IPS DF 6.9 (cell line): ENCODE measurements at places on chromosomes 2 and 18.
A peak's percentile ranks its signal among the peaks of the same experiment; 100 is the strongest.

DNA sequence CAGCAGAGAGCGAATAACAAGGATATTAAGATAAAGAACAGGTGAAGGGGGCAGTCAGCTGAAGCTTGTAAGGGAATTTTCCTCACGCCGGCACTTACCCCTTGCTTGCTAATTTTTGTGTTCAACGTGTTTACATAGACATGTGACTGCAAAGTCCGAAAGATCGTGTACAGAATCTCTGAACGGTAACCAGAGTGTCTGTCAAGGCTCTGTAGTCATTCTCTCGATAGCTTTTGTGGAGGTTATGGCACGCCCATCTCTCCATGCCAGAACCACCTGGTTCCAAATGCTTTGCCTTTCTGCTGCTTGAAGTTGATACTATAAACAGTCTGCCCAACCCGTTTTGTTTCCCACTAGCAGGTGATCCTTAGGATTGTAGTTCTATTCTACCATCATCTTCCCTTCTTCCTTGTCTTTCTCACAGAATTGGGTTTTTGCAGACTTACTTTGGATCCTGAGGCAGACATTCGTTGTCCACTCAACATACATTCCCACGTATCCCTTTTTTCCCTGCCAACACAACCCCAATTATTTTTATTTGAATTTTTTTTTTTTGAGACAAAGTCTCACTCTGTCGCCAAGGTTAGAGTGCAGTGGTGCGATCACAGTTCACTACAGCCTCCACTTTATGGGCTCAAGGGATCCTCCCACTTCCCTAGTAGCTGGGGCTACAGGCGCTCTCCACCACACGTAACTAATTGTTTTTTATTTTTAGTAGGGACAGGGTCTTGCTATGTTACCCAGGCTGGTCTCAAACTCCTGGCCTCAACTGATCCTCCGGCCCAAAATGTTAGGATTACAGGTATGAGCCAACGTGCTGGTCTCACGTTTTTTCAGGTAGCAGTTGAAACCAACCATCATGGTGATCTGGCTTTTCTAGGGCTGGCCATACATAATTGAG is 1.3 kb upstream of the USP34 start:
- H3K27me3 ChIP-seq, result no peaks in the 10 kb centered on the region
- H3K4me3 ChIP-seq, result peak overlapping the region; percentile 86
- no peak overlapping the region for H3K27ac ChIP-seq
- H3K36me3 ChIP-seq, result no peaks in the 10 kb centered on the region

- peaks cover 4% of the 10 kb centered on the region; the same call in 1 of the 2 replicates for H3K4me1 ChIP-seq
- H3K36me3 ChIP-seq, result no peaks in the 10 kb centered on the region
- DNase-seq, result no peak
- H3K27me3 ChIP-seq, result no peaks in the 10 kb centered on the region
- H3K4me3 ChIP-seq, result no peak overlapping the region; the same call in 1 of the 2 replicates
Observed at GRCh38 chr2:241901500-241902351, 32.2 kb downstream of the RTP5 start.

DNA sequence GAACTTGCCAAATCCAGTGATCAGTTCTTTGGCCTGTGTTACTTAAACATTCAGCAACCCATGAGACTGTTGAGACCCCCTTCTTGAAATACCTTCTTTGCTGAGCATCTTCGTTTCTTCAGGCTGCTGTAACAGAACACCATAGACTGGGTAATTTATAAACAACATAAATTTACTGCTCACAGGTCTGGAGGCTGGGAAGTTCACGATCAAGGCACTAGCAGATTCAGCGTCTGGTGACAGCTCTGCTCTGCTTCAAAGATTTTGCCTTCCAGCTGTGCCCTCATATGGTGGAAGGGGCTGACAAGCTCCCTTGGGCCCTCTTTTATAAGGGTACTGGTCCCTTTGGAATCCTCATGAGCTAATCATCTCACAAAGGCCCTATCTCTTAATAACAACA is 28.8 kb upstream of the TSPYL6 start:
- H3K36me3 ChIP-seq, result no peaks in the 10 kb centered on the region
- no peaks in the 10 kb centered on the region for H3K4me1 ChIP-seq
- no peak overlapping the region for H3K4me3 ChIP-seq
- H3K27ac ChIP-seq, result no peak overlapping the region
- no peak for DNase-seq

DNA sequence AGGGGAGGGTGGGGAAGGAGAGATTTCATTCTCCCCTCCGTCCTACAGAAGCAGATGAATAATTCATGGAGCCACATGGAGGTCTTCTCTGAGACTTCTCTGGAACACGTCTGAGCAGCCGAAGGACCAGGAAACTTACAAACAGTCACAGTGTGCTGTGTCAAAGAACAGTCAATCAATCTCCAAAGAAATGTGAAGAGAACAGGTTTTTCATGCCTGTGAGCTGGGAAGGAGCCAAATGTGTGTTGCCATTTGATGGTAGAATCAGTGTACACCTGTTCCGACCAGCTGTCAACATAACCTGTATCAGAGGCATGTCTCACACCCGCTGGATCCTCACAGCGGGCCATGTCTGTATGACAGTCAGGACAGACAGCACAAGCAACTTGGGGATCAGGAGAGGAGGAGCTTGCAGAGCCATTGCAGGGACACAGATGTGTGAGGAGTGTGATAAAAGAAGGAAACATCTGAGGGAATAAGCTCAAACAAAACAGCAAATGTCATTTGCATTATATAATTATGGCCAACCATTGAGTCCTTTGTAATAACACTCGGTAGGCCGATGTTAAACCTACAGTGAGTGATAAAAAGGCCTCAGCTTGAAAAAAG is 298.5 kb downstream of the EN1 start:
- no peaks in the 10 kb centered on the region for H3K4me1 ChIP-seq
- H3K36me3 ChIP-seq, result no peaks in the 10 kb centered on the region
- no peaks in the 10 kb centered on the region for H3K27me3 ChIP-seq
- DNase-seq, result no peak
- no peak overlapping the region for H3K27ac ChIP-seq

- H3K27ac ChIP-seq, result no peak overlapping the region
- DNase-seq, result no peak
- H3K36me3 ChIP-seq, result no peaks in the 10 kb centered on the region
- no peak overlapping the region for H3K4me3 ChIP-seq
- H3K4me1 ChIP-seq, result peaks cover 2% of the 10 kb centered on the region; the same call in 1 of the 2 replicates
Observed at GRCh38 chr2:181235011-181235410, 222.2 kb upstream of the ITGA4 start.

GRCh38 chr2:112784199-112785189 is at the start of gene IL1A:
Gene IL1A, minus strand, starts transcription at chr2:112784493. Its CDS starts 723 bp downstream, at chr2:112783770.
- no peak within 1 kb of the TSS; the same call in 1 of the 2 replicates for H3K4me3 ChIP-seq
- H3K36me3 ChIP-seq, result no peaks in the 10 kb centered on the region
- no peaks in the 10 kb centered on the region for H3K4me1 ChIP-seq
- H3K27ac ChIP-seq, result no peak within 1 kb of the TSS
- DNase-seq, result no peak

DNA sequence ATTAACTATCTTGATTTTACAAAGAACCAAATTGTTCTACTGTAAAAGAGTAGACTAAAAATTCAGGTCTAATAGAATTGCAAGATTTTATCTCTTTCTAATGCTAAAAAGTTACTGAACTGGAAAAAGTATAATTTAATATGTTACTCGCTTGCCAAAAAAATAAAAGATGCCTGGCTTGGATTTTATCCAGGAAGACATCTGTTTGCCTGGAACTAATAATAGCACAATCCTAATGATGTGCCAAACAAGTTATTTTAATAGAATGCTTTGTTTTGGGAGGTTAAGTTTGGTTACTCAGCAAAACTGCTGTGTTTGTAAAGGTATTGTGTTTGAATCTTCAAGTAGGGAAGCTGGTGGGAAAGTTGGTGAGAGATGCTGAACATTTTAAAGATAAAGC is 19.4 kb upstream of the ZSWIM2 start:
- no peaks in the 10 kb centered on the region for H3K27me3 ChIP-seq
- DNase-seq, result no peak
- H3K4me1 ChIP-seq, result no peaks in the 10 kb centered on the region
- no peak overlapping the region for H3K4me3 ChIP-seq

DNA sequence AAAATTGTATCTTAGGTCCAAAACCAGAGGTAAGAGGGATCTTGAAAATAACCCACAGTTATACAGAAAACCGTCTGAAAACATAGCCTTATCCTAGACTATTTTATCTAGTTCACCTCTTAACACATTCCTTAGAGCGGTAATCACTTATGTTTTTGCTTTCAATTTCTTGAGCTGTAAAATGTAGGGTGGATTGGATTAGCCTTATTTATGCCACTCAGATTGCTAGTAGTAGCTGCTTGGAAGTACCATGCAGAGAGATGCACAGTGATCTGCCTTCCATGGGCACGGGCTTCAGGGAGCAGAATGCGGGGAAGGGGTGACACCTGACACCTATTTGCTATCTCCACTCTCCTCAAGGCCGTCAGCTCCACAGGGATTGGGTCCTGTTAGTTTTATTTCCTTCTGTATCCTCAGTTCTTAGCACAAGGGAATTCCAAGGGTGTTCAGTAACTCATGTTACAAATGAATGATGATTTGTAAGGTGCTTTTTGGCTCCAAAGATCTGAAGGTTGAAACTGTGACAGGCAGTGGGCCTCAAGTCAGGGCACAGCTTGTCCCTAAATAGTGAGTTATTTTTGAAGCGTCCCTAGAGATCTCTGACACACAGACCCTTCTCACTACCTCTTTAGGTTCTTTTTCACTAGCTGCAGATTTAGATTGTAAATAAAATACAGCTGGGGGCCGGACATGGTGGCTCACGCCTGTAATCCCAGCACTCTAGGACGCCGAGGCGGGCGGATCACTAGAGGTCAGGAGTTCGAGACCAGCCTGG is 64.0 kb upstream of the PMAIP1 start:
- H3K36me3 ChIP-seq, result no peaks in the 10 kb centered on the region
- no peak overlapping the region for H3K27ac ChIP-seq
- H3K27me3 ChIP-seq, result no peaks in the 10 kb centered on the region
- no peak overlapping the region for H3K4me3 ChIP-seq
- peak; percentile 27 for DNase-seq

DNA sequence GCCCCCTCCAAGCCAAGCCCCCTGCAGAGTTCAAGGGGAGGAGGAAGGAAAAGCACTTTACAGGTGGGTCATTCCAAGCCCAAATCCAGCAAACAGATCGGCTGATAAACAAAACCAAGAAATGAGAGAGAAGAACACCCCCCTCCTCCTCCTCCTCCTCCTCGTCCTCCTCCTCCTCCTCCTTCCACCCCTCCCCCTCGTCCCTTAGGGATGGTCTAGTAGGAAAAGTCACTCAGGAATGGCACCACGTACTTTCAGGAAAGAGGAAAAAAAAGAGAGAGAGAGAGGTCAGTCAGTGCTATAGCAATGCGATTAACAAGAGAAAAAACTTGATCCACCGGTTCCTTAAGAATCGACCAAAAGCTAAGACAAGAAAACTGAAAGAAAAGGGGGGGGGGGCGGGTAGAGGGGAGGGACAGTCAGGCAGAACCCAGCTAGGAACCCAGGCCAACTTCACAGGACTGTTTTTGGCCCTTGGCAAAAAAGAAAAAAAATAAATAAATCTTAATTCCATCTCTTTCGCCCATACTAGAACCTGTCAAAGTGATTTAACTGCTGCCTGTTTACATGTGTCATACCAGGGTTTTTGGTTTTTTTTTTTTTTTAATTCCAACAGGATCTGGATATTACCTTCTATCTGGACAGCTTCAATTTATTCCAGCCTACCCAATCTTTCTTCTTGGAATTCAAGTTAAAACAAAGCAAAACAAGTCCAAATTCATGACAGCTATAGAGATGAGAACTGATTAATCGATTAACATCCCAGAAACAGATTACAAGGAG is 906 bp downstream of the IKZF2 start:
- H3K4me3 ChIP-seq, result peak overlapping the region; percentile 68; the same call in 1 of the 2 replicates
- DNase-seq, result peak; percentile 20
- peaks cover 1% of the 10 kb centered on the region; the same call in 1 of the 2 replicates for H3K4me1 ChIP-seq

- H3K27me3 ChIP-seq, result no peaks in the 10 kb centered on the region
- 0 out of 2 replicates have a peak, but pooled peaks cover 2% of the 10 kb centered on the region for H3K36me3 ChIP-seq
- H3K4me3 ChIP-seq, result no peak overlapping the region
- no peak for DNase-seq
Observed at GRCh38 chr2:73043929-73044832, 27.3 kb downstream of the SFXN5 start.

GRCh38 chr18:71809711-71810110 is 734.4 kb downstream of the CBLN2 start:
- no peaks in the 10 kb centered on the region for H3K27me3 ChIP-seq
- DNase-seq, result no peak
- no peak overlapping the region for H3K4me3 ChIP-seq
- H3K36me3 ChIP-seq, result no peaks in the 10 kb centered on the region
- no peak overlapping the region for H3K27ac ChIP-seq

DNA sequence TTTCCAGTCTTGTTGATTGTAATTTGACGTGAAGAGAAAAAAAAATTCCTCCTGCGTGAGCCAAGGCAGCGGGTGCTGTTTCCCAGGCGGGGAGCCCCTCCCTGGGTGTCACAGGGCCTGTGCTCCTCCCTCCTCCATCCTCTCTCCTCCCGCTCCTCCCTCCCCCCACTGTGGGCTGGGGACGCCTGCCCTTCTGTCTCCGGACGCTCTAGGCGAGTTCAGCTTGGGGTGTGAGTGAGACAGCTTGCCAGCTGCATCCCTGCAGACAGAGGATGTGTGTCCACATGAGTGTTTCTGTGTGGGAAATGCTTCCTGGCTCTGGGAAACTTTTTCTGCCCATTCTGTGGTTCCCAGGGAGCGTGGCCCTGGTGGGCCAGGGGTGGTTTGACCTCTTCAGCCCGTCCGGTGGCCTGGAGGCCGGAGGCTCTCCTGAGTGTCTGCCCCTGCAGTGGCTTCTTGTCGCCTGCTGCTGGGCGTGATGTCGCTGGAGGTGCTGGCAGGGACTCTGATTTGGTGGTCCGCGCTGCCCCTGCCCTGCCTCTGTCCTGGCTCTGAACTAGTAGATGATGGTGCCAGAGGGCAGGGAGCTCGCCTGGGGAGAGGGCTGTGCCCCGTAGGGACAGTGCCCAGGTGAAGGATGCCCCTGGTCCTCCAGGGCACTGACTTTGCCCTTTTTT is 96.4 kb downstream of the USP40 start:
- no peaks in the 10 kb centered on the region for H3K27me3 ChIP-seq
- peaks cover 4% of the 10 kb centered on the region; the same call in 1 of the 2 replicates for H3K36me3 ChIP-seq
- no peak for DNase-seq
- H3K4me1 ChIP-seq, result 0 out of 2 replicates have a peak, but pooled peaks cover 2% of the 10 kb centered on the region

- H3K36me3 ChIP-seq, result no peaks in the 10 kb centered on the region
- no peak overlapping the region for H3K4me3 ChIP-seq
Observed at GRCh38 chr2:230226051-230226551, 565 bp downstream of the SP140 start.

DNA sequence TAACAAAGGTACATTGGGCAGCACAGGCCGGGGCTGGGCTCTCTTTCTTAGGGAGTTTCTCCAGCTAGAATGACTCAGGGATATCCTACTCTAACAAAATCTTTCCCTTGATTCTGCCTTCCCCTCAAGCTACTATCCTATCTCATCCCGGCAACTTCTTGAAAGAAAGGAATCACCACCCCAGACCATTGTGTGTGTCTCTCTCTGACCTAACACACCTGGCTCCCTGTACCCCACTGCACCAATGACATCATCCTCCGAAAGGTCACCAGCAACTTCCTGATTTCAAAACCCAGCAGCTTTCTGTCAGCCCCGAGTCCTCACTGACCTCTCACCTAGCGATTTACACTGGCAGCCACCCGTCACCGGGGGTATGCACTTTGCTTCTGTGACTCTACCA is 72.1 kb upstream of the MAP4K4 start:
- no peaks in the 10 kb centered on the region for H3K4me1 ChIP-seq
- H3K27ac ChIP-seq, result no peak overlapping the region
- no peak for DNase-seq
- H3K36me3 ChIP-seq, result no peaks in the 10 kb centered on the region
